ENCODE measurements at places on chromosomes 5 and 9.
A peak's percentile ranks its signal among the peaks of the same experiment; 100 is the strongest.

DNA sequence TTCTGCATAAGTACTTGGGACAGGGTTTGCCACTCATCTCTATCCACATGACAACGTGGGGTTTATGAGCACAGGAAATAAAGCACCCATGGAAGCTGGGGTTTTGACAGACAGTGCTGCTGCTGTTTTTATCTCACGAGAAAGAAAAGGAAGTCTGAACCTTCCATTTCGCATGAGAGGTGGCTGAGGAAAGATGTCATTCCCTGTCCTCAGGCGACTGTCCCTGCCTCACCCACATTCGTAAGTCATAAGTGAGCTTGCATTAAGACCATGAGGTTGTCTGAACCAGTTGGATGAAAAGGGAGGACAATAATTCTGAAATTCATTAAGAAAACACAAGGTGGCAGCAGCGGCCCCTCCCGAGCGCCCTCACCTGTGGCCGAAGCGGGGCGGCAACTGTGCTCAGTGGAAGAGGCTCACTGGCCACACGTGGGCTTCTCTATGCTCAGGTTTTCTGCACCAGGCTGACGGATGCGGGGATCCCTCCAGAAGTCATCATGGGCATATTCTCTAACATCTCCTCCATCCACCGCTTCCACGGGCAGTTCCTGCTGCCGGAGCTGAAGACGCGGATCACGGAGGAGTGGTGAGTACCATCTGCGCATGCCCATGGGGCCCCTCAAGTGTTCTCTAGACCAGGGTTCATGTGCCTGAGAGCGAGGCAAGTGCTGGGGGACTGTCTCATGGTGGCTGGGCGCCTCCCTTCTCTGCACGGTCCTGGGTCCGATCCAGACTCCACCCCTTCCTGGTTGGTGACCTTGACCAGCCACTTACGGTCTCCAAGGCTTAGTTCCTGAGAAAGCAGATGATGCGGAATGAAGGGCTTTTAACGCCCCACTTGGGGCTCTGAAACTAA is 54.7 kb upstream of the SUSD3 start:
- DNase-seq = peak; percentile 81

DNA sequence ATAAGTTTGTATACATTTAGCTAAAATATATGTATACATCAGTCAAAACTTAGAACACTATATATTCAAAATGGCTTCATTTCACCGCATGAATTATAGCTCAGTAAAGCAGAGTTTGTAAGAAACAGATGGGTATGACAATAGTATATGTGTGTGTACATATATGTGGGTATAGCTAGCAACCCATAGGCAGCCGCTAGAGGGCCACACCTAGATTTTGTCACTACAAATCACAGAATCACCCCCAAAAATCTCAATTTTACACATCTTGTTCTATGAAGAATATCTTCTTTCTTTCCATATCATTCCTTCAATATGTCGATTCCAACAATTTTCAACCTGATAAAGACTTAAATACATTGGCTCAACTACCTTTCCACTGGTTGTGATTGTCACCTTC is 357.8 kb upstream of the CCNG1 start:
- no peak for DNase-seq

GRCh38 chr5:72114629-72115028 is 7.4 kb downstream of the MAP1B start:
- DNase-seq = no peak

DNA sequence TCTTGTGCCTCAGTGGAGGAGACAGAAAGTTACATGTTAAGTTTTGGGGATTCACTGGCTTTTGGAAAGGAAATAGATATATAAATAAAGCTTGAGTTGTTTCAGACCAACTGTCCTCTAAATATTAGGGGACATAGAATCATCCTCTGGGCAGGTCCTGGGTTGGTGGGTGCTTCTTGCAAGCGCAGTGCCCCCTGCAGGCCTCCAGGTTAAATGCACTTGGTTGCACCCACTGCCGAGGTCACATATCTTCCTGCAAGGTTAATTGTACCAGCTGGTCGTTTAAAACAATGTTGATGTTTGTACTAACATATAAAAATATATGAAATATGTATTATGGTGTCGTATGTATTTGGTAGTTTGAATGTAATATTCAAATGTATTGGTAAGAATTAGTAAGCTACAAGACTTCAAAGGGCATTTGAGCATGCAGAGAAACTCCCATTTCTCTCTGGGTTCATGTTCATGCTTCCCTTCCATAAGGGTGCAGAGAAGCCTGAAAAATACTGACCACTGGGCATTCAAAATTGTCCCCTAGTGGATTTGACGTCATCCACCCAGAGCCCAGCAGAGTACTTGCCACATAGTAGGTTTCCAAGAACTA is 87.0 kb downstream of the ZNF618 start:
- peak; percentile 79 for DNase-seq

- DNase-seq = no peak
These were observed 46.2 kb upstream of the FABP6 start for GRCh38 chr5:160183075-160183474.

GRCh38 chr5:132812123-132812765 is 858 bp upstream of the SOWAHA start:
- no peak for DNase-seq

DNA sequence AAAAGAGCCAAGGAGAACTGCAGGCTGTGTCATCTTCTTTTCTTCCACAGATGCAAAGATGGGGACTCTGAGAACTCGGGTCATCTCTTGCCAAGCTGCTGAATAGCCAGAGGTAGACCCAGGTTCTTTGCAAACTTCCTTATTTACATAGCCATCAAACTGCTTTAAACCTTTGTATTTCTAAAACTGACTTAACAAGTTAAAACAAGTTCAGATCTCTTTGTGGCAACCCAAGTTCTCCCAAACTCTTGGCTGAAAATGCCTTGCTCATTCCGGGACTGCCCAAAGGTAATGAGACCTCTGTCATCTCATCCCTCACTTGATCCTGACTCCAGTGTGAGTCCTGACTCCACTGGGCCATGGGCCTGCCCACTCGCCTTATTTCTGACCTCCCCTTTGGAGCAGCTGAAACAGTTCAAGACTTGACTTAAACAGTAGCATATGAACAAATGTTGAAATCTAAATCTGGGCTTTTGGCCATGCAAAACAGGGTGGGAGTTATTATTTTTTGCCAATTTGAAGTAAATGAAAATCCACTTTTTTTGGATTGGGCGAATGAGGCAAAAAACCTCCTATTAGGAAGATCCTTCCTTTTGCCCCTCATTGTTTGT is 50.6 kb downstream of the FBXL7 start:
- DNase-seq = no peak

GRCh38 chr9:34430843-34431437 is 27.4 kb downstream of the FAM219A start:
- DNase-seq = peak; percentile 80

DNA sequence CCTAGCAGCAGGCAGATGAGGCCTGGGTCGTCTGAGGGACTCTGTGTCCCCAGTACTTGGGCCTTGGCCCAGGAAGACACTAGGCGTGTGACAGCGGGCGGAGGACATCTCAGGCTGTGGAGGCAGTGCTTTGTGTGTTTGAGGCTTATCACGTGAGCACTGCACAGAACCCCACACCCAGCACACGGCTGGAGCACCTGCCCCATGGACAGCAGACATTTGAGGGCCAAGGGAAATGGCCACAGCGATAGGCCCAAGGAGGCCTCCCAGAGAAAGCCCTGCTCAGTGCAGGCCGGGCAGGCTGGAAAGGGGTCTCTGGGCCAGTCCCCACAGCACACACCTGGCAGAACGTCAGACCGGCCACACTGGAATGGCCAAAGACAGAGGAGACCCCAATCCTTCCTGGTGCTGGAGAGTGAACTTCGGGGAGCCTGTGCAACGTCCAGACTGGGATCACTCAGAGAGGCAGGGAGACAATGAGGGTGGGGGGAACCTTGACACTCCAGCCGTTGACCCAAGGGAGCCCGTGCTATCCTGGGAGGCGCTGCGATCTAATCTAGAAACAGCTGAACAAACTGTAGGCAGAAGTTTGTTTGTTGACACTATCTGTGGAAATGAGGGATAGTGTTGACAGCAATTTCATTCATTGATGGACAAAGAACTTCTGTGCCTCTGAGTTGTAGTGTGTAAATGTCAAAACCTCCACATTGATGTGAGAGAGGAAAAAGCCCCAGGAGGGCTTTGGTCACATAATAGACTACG is 19.6 kb upstream of the FLT4 start:
- DNase-seq = no peak

- DNase-seq = no peak
These were observed 314.4 kb upstream of the IRX4 start for GRCh38 chr5:2196989-2197619.

- no peak for DNase-seq
These were observed 18.2 kb upstream of the ADCY2 start for GRCh38 chr5:7377761-7378160.

- DNase-seq = no peak
These were observed 29.4 kb upstream of the GDA start for GRCh38 chr9:72119853-72120252.

GRCh38 chr5:112472614-112473013 is 53.5 kb upstream of the EPB41L4A start:
- DNase-seq = no peak

GRCh38 chr5:168481330-168481788 is 4.9 kb upstream of the RARS1 start:
- no peak for DNase-seq

- no peak for DNase-seq
These were observed 156.5 kb downstream of the ERCC6L2 start for GRCh38 chr9:96031916-96032534.

- no peak for DNase-seq
These were observed 133.3 kb upstream of the SMARCA2 start for GRCh38 chr9:1881708-1882295.

DNA sequence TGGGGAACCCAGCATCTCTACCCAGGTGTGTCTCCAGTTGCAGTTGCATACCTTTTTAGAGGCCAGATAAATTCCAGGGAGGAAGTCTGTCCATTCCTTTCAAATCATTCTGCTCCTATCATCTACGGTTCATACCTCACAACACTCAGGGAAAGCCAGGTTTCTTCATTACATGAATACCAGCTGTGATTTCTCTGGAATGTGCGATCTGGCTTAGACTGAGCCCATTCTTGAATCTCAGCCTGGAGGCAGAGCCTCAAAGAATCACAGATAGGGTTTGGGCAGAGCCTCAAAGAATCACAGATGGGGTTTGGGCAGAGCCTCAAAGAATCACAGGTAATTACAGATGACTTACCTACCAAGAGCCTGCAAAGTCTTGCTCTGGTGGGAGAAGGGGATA is 7.2 kb downstream of the P4HA2 start:
- DNase-seq = no peak

GRCh38 chr5:143755966-143756365 is 56.0 kb upstream of the HMHB1 start:
- DNase-seq = no peak

DNA sequence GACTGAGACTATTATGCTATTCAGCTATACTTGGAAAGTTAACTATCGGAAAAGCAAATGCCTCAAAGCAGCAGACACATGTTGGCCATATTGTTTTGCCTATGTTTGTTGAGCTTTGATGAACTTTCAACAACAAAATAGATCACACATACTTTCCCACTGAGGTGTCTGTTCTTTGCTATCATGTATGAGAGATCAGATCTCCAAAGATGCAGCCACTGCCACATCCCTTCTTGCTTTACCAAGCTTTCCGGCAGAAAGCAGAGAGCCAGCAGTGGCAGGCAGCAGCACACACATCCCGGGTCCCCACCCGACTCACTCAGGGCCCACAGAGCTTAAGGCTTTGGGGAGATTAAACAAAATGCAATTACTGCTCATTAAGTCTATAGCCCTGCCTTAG is 18.8 kb downstream of the ZBTB5 start:
- DNase-seq = no peak

DNA sequence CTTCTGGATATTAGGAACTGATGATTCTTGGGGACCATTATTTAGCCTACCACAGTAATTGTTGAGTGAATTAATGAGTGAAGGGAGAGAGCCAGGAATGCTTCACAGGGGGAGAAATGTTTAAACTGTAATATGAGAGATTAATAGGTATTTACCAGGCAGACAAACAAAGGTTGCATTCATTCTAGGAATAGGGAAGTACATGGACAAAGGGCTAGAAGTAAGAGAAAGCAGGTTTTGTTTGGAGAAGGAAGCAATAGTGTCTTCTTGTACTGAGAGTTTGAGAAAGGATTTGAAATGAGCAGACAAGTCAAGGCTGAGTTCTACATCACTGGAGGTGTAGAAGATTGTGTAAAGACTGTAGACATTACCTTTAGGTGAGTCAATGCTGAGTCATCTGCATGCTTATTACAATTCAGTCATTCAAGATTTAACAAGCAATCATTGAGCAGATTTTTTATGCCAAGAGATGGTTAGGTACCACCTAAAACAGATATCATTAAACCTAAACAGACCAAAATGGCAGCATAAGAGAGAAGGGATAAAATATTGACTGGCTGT is 8.0 kb downstream of the TAF1L start:
- DNase-seq = no peak

DNA sequence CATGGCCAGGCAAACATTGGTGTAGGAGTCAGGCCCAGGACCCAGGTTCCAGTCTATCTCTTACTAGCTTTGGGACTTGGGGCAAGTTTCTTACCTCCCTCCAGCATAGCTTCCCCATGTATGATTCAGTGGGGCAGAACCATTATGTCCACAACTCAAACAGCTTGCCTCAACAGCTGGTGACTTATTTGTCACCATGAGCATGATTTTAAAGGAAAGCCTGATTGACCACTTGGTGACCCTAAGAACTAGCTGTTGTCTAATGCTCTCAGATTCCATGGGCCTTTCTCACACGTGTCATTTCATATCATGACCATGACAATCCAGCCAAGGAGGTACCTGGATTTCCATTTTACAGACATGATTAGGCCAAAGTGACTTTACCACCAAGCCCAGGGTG is 126.4 kb downstream of the TTLL11 start:
- no peak for DNase-seq

GRCh38 chr9:135251996-135252760 is 164.7 kb downstream of the OLFM1 start:
- DNase-seq = no peak

DNA sequence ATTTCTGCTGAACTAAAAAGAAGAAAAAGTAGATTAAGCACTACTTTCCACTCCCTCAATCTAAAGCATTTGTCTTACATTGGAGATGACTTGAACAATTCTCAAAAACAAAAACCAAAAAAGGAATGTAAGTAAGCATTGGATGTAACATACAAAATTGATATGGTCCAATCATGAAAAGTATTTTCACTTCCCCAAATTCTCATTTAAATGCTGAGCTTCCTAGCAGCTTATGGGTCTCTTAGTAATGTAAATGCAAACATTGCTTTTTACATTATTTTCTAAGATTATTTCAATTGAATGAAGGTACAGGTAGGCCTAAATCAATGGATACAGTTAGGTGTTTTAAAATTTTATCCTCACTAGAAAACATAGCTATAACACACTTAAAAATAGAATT is 20.0 kb downstream of the ANKH start:
- DNase-seq = no peak

DNA sequence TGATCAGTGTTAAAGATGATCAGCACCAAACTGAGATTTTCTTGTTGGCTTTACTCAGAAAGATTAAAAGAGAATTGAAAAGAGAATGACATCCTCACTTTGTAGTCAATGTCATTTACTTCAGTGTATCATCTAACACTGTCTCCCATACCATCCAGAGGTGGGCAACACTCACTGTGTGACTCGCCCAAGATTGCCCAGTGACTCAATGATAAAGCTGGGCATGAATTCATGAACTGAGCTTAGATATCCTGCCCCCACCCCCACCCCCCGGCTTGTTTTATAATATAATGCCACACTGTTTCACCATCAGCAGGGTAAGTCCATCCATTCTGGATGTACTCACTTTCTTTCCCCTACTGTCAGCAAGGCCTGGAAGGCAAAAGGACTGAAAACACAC is 242.2 kb downstream of the FAM114A2 start:
- no peak for DNase-seq

- no peak for DNase-seq
These were observed 78.5 kb downstream of the HMHB1 start for GRCh38 chr5:143890487-143890886.

Measured in iPS-NIHi11 (cell line).